ENCODE measurements at places on chromosomes 1 and 21. TPM values are rescaled to one million over a fixed set of nuclear protein-coding genes. Genes with fewer than 3 reads are reported as not detected.

DNA sequence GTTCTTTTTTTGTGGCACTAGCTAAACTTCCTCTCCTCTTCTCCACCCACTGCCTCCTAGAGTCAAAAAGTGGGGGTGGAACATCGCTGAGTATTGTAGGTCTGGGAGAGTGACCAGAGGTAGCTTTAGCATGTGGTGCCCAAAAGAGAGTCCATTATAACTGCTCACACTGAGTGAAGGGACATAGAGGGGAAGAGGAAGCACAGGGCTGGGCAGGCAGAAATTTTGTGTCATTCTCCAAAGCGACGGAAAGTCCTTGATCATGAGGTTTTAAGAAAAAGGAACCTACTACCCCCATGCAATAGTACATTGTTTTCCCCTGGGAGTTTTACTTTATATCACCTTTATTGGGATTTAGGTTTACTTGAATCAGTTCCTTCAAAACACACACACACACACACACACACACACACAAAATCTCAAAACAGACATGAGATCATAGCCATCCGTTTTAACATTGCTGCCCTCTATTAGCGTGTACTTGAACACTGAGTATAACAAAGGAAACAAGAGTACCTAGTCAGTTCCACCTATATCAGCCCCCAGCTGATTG is 4.1 kb downstream of the CD84 start:
- no peak for DNase-seq

GRCh38 chr21:46500224-46500861 is 41.7 kb downstream of the DIP2A start:
- DNase-seq: peak; percentile 44

Gene ANKRD65
- total RNA-seq: 2.0 TPM

GRCh38 chr1:89605692-89606091 is 27.2 kb upstream of the LRRC8C start:
- DNase-seq: peak; percentile 90

GRCh38 chr1:47650205-47650604 is 212.4 kb downstream of the FOXD2 start:
- DNase-seq: peak; percentile 71

DNA sequence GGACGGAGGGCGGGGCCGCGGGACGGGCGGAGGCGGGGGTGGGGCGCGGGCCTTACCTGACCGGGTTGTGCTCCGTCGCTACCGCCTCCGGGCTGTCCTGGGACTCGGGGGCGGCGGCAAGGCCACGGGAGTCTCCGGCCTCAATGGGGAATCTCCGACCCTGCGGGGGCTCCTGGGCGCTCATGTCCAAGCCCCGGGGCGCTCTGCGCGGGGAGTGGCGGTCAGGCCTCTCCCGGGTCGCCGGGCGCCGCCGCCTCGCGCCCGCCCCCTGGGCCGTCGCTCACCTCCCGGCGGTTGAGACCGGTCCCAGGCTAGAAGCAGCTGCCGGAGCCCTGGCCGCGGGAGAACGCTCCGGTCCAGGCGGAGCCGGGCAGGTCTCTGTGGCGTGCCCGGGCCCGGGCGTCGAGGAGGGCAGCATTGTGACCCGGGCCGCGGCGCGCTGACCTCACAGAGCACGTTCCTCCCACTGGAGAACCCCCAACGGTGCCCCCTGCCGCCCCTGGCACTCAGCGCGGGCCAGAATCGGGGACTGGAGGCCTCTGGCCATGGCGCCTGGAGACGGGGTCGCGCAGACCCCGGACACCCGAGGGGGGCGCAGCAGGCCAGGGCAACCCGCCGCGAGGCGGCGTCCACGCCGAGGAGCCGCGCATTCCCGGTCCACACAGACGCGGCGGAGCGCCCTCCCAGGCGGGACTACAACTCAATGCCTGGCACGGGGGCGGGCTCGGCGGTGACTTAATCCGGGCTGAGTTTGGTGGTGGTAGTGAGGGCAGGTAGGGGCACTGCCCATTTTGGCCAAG is 411 bp downstream of the FAM229A start:
- DNase-seq: peak; percentile 22

DNA sequence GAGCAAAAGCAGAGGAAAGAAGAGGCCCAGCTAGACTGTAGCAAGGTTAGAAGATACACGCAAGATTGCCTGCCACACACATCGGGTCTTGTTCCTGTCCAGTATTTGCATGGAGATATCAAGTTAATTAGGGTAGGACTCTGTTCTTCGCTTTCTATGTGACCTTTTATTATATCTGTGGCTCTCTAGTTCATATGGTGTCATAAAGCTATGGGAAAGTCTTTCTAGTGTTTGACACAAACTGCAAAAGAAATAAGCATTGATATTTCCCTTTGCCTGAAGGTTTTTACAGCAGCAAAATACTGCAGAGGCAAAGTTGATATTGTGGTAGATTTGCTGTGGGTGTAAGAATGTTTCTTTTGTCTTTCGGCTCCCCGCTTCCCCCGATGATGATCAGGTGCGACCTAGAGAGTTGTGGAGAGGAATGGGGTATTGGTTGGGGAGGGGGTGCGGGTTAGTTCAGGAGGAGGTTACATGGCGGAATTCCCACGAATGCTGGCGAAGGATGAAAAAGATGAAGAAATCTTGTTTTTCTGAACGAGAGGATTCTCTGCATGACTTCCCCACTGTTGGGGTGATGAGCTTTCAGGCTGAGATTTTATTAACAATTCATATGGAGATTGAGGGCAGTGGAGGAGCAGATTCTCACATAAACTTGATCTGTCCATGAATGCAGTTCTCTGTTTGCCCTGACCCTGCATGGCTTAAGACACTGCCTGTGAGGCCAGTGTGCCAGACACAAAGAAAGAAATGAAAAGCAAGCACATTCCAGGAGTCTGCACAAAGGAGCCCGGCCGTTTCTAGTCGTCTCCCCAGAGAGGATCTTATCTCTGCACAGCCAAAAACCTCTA is 550.2 kb downstream of the USP25 start:
- peak; percentile 80 for DNase-seq

Measured in fibroblast of lung (primary cell).